ENCODE measurements at places on chromosomes 6 and 20. TPM values are rescaled to one million over a fixed set of nuclear protein-coding genes. Genes with fewer than 3 reads are reported as not detected.

DNA sequence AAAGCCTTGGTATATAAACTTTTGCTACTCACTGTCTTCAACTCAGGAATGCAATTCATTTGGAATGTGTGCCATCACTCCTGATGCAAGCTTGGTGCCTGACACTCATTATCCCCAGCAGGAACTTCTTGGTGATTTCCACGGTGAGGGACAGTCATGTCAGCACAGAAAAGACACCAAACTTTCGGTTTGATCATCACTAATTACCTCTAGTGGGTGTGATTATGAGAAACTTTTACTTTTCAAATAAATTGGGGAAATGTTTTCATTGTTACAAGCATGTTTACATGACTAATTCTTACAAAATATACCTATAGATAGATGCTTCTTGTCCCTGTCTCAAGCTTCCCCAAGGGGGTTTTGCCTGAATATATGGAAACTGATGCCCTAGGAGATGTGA is 40.9 kb downstream of the RPP40 start:
- DNase-seq, result peak; percentile 8

GRCh38 chr6:146041282-146041681 is 12.4 kb downstream of the GRM1 start:
- no peak for DNase-seq

The LAMA5 gene
- total RNA-seq, result 150 TPM

- DNase-seq, result no peak
Observed at GRCh38 chr20:22475662-22476061, 108.7 kb downstream of the FOXA2 start.

- no peak for DNase-seq
Observed at GRCh38 chr6:141426400-141426980, 706.2 kb upstream of the GJE1 start.

The JAG1 gene
- 185 TPM for total RNA-seq

DNA sequence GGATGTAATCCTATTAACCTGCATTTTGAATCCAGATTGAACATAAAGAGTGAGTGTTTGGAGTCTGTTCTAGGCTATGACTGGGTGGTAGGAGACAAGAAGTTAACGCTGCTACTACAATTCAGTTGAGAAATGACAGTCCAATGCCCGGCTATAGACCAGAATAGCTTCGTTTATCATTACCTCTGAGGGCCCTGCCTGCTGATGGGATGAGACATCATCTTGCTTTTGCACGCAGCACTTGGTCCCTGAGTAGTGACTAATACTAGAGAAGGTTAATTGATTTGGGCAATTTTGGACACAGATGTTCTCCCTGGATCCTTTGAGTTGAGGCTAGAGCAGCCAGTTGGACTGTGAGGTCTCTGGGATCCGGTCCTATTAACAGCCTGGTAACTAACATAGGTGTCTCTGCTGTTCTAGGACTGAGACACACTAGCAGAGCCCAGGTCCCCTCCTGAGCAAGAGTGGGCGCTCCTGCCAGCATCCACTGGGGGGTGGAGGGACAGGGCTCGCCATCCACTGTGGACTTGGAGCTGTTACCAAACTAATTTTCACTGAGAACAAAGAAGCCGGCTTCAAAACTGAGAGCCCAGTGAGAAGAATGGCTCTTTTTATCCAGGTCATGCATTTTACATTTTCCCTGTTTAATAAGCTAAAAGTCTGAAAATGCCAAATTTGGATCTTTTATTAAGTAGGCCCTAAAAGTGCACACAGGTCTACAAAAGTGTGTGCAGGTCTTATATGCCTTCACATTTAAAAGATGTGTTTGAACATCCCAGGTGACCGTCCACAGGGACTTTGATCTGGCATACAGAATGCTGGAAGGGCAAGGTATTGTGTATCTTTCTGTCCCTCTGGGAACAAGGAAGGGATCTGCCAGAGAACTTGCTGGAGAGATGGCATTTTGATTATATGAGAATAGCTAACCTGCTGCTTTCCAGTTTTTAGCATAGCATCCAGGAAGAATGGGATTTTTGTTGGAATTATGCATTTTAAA is 212.5 kb downstream of the CDH4 start:
- DNase-seq, result no peak

GRCh38 chr6:75480425-75480824 is 13.2 kb downstream of the FILIP1 start:
- DNase-seq, result no peak

GRCh38 chr6:13932785-13933184 is 8.0 kb downstream of the RNF182 start:
- DNase-seq, result no peak

- no peak for DNase-seq
Observed at GRCh38 chr20:13588049-13588448, 50.7 kb downstream of the TASP1 start.

The ADGRF5 gene
- total RNA-seq, result 10.3 TPM

DNA sequence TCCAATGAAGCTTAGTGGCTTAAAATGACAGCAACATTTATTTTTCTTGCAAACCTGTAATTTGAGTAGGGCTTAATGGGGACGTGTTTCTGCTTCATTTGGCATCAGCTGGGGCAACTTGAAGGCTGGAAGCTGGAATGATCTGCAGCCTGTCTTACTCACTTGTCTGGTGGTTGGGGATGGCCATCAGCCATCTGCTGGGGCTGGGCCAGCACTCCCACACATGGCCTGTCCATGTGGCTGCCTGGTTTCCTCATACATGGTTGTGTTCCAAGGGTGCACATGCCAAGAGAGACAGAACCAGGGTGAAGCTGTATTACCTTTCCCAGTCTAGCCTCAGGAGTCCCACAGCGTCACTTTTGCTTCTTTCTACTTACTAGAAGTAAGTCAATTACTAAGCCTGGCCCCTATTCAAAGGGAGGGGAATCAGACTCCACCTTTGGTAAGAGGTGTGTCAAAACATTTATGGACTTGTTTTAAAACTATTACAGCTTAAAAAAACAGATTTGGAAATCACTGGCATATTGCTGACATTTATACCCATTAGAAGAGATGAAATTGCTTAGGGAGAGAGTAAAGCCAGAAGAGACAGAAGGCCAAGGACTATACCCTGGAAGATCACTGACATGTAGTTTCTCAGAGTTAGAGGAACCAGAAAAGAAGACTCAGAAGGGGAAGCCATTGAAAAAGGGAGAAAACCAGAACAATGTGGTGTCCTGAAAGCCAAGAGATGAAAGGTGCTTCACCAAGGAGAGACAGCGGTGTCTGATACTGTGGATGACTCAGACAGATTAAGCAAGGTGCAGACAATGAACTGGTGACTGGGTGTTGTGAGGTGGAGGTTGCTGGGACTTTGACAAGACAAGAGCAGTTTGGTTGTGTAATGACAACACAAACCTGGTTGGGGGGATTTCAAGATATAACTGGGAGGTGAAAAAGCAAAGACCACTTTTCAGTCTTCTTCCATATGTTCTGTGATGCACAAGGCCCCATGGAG is 345.2 kb downstream of the GJA1 start:
- peak; percentile 97 for DNase-seq

DNA sequence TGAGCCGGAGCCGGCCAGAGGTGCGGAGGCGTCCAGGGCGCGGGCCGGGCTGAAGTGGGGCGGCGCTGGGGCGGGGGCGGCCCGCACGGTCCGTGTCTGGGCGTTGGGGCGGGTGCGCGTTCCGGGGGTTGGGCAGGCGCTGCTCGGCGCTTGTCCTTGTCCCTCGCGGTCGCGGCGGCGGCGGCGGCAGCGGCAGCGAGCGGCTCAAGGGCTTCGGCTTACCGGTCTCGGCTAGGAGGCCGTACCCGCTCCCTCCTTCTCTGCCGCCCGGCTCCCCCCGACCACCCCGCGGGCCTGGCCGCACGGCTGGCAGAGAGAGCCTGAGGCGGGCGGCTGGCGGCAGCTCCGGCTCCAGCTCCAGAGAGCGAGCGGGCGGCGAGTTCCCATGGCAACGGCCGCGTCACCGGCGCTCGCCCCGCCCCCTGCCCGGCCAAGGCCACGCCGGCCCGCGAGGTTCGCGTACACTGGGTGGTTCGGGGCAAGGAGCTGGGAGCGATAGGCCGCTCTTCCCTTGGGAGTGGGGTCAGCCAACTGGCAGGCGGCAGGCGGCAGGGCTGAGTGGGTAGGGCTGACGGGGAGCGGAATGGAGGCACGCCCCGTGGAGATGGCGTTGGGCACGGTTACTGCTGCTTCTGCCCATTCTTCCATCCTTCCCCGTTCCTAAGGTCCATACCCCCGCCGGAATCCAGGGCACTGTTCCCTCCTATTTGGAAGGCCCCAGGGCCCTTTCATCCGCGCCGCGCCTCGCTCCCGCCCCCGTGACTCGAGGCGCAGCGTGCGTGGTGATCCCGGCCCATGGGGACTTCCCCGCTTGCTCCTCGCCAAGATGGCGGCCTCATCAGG is at the start of gene LRRC73:
LRRC73 (minus strand) TSS at position 363 of the 843 bp plus-strand sequence. CDS start 561 bp downstream, outside the sequence.
- no peak for DNase-seq

The REPS1 gene
- total RNA-seq, result 96.5 TPM

DNA sequence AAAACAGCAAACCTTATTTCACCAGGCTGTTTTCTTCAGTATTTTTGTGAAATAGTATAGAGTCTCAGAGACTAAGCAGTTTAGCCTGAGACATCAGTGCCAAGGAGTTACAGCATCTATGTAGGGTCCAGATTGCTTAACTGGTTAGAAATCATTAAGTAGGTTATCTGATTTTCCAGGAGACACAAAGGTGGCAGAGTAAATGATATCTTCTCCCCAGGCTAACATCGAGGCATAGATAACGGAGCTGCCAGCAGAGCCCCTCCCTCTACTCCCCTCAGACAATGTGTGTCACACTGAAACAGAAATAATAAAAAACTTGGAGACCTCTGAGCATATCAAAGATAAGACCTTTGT is 473.0 kb upstream of the CITED2 start:
- DNase-seq, result no peak

The ESF1 gene
- total RNA-seq, result 14.0 TPM

GRCh38 chr6:113873043-113873667 is 16.0 kb downstream of the MARCKS start:
- DNase-seq, result no peak
